NCI-H2029 (cell line): ENCODE measurements at places on chromosomes 11 and 22.

DNA sequence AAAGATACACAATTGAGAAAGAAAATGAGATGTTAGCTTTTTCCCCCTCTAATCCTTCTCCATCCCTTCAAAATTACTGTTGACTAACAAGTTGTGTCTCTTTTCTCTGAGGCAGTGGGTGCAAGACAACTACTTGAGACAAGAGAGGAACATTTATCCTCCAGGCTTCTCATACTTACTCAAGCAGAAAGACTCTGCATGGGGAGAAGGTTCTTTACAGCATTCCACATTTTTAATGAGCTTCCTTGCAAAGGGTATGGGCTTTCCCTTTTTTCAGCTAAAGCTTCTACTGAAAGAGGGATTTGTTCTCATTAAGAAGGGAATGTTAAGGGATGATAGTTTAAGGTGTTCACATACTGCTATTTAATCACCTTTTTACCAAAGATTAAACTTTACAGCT, 47.8 kb downstream of the PAX6 start:
- DNase-seq = no peak

DNA sequence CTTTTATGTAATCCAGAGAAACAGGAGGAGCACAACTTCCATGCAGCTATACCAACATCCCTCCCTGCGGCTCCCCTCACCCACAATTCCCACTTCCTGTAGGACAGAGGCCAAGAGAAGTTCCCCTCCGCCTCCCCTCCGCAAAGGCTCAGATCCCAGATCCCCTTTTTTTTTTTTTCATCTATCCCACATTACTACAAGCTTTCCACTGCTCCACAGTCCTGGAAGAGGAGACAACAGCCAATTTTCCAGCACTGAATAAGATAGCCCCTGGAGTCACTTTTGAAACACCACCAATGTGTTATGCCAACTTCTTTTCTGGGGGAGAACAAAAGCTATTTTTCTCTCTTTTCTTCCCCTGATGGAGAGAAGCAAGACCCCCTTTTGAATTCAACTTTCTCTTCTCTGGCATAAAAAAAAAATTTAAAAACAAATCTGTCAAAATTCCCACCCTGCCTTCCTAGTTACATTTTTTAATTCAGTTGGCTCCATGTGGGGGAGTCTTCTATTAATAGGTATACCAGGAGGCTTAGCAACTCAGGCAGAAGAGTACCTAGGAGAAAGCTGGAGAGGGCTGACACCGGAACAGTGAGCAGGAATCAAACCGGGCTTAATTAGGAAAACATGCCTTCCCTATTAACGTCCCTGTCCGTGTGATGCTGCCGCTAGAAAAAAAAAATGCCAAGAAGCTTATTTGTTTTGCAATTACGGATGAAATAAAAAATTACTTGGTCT, 543.4 kb downstream of the BUD13 start:
- DNase-seq = no peak

DNA sequence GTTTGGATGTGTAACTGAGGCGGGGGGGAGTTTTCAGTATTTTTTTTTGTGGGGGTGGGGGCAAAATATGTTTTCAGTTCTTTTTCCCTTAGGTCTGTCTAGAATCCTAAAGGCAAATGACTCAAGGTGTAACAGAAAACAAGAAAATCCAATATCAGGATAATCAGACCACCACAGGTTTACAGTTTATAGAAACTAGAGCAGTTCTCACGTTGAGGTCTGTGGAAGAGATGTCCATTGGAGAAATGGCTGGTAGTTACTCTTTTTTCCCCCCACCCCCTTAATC, 2.3 kb downstream of the MALAT1 start:
- peak; percentile 38 for DNase-seq

DNA sequence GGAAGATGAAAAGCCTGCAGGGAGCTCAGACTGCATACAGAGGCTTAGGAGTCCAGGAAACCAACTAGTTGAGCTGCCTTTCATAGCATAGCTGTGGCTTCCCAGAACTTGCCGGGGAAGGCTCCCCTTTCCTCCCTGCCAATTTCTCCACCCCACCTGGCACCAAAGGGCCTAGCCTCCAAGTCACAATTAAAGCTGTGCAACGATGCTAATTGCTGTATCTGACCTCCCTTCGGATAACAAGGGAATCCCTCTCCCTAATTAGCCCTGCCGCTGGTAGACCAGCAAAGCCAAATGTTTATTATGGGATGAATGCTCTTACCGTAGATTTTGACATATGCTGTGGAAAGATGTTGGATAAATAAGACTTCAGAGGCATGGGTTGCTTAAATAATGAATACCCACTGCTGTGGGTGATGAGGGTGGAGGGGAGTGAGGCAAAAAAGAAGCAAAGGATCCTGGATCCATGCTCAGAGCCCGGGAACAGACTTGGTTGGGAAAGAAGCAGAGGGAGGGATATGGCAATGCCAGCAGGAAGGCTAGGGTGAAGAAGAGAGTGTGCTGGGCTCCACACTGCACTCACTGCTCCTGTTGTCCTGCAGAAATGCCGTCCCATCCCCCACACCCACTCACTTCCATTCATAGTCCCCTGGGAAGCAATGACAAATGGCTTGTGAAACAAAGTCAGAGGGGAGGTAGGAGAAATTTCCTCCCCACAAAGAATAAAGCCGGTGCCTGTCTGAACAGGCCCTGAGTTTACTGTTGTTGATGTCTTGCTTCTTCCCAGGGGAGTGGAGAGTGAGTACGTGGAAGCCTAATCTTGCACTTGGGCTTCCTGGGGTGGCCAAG, 608.1 kb upstream of the CADM1 start:
- no peak for DNase-seq

DNA sequence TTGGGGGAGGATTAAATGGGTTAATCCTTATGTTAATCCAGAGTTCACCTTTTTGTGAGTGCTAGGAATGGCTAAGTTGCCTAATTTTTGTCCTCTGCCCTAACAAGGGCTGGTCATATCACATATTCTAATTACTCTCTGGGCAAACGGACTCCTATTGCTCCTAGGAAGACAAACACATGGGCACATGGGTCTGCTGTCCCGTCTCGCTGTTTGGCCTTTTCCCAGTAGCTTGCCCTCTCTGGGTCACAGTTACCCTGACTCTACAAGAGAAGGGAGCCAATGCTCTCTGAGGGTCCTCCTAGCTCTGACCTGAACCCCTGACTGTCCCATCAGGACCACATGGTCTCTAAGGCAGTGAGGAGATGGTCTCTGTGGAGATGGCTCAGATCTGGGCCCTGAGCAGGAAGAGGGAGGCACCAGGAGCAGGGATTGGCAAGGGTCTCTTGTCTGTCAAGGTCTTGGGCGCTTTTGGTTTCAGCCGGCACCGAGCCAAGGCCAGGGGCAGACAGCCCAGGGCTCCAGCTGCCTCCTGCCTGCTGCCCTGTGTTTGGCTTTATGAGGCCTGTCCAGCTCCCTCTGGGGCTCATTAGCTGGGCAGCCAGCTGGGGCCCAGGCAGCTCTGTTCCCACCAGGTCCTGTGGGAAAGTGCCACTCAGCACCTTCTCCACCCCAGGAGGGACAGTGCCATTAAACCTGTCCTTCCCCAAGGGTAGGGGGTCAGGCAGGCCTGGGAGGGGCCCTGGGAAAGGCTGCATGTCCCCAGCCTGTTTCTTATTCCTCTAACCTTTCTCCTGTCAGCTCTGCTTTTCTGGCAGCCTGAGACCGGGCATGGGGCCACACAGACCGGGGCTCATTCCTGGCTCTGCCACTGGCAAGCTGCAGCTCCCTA, 559.9 kb downstream of the MN1 start:
- DNase-seq = peak; percentile 56

DNA sequence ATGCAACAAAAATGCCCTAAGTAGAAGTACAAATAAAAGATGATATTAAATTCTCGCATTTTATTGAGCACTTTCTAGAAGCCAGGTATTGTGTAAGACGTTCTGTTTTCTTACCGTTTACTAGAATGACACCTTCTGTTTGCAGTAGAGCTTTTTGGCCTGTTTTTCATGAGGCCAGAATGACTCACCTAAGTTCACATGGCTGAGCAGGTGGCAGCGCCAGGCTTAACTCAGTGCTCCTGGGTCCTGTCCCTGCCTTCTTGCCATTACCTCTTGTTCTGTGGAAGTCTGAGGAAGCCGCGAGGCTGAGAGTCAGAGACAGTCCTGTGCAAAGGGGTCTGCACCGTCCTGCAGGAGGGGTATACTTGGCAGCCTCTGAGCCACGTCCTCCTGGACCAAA, 113.8 kb downstream of the ATXN10 start:
- DNase-seq = no peak

- DNase-seq = no peak
These were observed 83.5 kb upstream of the LUZP2 start for GRCh38 chr11:24413391-24413790.

GRCh38 chr11:119791701-119792151, 62.7 kb upstream of the NECTIN1 start:
- no peak for DNase-seq

DNA sequence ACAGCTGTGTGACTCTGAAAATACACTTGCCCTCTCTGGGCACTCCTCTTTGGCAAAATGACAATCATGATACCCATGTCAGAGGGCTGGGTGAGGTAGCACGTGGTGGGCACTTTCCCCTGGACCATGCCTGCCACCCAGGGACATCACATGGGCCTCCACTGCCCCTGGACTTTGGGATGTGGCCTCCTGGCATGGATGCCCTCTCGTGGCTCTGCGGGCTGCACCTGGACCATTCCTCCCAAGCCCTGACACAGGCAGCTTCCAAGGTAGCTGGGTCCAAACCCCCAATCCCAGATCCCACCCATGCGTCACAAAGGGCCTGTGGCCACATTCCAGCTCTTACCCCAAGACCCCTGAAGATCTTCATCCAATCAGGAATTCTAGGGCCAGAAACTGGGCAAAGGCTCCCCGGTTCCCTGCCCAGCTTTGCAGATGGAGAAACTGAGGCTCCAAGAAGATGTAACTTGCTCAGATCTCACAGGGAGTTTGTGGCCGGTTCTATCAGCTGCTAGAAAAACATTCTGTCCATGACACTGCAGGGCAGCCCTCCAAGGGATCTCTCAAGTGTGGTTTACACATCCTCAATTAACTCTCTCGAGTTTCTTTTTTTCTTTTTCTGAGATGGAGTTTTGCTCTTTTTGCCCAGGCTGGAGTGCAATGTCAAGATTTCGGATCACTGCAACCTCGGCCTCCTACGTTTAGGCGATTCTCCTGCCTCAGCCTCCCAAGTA, 35.4 kb upstream of the CYB5R3 start:
- DNase-seq = no peak
